ENCODE measurements at places on chromosomes 1 and 21.

DNA sequence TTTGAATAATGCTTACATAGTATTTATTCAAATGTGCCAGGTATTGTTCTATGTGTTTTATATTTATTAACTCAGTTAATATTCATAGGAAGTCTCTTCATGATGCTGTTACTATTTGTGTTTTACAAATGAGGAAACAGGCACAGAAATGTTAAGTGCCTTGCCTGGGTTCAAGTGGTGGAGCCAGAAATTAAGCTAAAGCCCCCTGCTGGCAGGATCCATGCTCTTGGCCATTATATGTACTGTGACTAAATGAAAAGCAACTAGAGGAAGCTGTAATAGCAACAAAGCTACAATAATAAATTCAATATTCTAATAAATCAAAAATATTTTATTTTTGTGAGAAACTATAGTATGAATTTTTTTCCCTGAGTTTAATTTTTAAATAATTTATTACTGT lies 30.0 kb downstream of the IARS2 start:
- DNase-seq: no peak

GRCh38 chr1:184698016-184698415 lies 56.6 kb downstream of the EDEM3 start:
- no peak for DNase-seq

DNA sequence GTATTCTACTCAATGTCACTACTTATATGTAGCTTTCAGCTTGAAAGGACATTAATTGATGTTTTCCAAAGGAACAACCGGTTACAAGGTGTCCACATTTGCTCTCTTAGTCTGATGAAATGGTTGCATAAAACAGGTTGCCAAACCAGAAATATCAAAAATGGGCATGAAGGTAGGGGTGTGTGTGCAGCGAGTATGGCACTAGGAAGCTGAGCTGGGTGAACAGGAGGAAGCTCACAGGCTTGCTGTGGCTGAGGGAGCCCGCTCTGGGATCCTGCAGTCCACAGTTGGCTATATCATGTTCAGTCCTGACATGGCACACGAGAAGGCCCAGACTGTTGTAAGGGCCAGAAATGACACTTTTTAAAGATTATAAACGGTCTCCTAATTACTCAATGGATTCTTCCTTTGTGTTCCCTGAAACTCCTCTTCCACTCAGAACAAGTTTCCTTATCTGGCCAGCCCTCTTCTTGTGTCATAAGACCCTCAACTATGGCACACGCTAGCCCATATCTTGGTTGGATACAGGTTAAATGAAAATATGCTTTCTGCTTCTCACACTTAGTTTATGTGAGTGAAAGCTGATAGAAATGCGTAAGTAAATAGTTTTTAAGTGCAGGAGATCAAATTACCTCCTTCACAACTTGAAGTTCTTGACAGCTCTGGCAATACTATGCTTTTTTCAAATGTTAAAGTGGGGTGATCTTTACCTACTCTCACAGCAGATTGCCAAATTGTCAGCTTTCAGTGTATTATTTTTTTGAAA lies 201.5 kb downstream of the LMO4 start:
- no peak for DNase-seq

- DNase-seq: no peak
These were observed 50.5 kb upstream of the IPO9 start for GRCh38 chr1:201778279-201779065.

DNA sequence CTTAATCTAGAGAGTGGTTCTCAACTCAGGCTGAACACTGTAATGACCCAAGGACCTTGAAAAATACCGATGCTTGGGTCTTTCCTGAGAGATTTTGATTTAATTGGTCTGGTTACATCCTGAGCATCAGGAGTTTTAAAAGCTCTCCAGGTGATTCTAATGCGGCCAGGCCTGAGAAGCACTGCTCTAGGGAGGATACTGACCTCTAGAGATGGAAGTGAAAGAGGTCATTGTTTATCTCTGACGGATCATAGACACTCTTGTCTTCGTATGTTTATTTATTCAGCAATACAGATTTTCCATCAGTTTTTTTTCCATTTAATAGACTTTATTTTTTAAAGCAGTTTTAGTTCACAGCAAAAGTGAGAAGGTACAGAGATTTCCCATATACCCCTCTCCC lies 54.5 kb upstream of the IGSF5 start:
- DNase-seq: no peak

GRCh38 chr1:116854403-116854690 lies 55.4 kb upstream of the PTGFRN start:
- DNase-seq: no peak

DNA sequence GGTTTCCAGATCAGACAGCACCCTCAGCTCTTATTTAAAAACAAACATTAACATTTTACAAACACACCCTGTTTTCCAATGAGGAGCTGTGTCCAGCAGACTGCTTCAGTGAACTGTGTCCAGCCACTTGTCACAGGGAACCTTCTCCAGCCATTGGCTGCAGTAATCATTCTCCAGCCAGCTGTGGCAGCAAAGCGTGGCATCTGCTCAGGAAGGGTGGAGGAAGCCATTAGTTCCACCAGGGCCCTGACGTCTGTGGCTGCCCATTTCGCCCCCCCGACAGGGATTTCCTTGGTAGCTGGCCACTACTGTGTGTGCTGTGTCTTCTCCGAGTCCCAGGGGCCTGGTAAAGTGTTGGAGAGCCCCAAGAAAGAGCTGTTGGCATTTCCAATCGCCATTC lies 62.9 kb upstream of the SELENON start:
- no peak for DNase-seq

- DNase-seq: no peak
These were observed 16.9 kb upstream of the CDC14A start for GRCh38 chr1:100335436-100335835.

- no peak for DNase-seq
These were observed 13.2 kb upstream of the GBP5 start for GRCh38 chr1:89285745-89286380.

GRCh38 chr1:94702442-94702815 lies 117.7 kb upstream of the SLC44A3 start:
- DNase-seq: no peak

DNA sequence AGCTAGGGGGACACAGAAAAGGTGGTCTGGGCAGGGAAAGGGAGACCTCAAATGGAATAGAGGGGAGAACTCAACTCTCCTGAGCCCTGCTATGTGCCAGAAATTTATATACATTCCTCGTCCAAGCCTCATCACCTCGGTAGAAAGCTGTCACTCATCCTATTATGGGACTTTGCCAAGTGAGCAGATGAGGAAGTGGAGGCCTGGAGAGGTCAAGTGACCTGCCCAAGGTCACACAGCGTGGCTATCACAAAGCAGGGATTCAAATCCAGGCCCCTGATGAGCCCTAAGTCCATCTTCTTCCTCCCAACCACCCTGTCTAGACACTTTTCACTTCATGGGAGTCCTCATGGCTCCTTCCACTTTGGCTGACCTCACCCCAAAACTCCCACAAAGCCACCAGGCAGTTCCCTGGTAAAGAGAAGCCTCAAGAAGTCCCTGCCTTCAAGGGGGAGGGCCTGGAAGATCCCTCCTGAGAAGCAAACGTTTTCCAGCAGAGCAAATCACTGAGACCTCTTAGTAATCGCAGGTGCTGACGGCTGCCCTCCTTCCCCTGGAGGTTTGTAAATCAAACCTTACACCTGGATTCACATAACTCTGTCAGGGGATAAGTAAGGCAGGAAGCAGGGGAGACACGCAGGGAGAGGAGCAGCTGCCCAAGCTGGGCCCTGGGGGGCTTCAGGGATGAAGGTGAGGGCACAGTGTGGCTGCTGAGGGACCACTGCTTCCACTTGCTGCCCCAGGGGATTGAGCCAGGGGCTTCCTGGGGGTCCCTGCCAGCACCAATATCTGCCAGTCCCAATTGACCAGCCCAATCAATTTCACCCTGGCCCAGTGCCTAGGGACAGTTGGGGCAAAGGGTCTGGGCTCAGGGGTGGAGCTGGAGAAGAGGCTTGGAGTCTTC lies 351.2 kb downstream of the MATN1 start:
- DNase-seq: no peak

DNA sequence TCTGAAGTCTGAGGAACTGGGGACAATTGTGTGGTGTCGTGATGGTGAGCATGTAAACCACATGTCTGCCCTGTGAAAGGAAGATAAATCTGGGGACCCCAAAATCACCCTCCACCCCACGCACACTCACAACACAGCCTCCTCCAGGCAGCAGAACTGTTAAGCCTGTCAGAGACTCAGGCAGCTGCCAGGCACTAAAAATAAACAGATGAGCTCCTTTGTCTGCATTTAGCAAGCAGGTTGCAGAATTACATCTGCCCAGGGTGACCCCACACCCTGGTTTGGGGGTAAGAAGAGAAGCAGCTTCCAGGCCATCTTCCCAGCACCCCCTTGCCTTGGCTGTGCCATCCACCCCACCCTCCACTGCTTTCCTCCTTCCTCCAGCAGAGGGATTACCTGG lies 119.1 kb upstream of the RUNX3 start:
- DNase-seq: no peak

DNA sequence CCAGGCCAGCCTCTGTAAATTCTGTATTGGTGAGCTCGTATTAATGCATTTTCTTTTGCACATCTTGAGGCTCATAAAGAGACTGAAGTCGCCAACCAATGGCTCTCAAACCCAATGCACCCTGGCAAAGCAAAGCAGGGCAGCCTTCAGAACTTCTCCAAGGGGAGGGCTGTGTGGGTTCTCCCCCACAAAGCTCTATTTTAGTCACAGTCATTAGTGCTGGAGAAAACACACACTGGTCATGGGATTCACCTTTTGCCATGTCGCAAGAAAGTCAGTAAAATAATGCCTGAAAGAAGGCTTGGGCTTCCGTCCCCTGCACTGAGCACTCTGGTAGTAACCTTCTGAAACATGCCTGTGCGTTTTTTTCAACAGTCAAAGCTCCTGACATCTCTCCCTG lies 26.3 kb upstream of the ATF3 start:
- DNase-seq: no peak

DNA sequence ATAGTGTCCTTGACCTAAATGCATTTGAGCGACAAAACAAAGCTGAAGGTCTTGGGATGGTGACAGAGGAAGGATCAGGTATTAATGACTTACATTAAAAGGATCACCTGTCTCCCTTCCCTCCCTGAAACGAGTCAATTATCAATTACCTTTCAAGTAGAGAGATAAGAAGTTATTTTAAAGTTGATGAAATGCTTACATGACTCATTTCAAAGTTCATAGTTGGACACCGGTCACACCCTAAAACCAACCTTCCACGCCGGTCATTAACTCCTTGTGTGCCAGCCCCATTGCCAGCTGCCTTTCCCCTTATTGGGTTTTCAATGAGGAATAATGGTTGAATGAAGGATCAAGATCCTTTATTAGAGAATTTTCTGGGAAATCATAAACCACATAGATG lies 129.8 kb downstream of the ZP4 start:
- DNase-seq: no peak

DNA sequence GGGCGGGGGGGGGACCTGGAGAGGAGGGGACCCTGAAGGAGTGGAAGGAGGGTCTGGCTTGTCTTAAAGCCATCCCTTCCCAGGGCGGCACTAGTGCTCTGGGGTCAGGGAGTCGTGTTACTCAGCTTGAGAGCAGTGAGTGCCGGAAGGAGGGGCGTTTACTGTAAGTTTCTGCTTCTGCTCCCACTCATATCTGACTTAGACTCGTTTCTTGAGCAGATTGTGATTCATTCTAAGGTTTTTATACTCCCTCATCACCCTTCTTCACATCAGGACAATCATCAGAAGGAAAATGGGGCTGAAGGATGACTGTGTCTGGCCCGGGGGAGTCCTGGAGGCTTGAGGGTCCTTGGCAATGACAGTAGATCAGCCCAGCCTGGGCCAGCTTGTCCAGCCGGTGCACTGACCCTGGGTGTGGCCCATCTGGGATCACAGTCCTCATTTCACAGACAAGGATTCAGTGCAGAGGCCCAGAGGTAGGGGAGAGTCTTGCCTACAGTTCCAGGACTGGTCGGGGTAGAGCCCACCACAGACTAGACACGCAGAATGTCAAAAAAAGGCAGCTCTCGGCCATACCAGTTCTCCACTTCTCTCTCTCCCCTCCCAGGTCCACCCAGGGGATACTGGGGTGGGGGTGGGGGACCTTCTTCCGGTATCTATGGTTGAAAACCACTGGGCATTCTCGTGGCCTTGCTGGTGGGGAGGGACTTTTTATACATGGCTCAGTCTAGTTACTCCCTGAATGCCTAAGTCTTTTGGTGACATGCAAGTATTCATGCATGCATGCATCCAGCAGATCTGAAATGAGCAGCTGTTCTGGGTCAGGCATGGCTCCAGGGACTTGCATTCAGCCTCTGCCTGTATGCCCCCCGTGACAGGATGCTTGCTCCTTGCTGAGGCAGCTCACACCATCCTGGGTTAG lies 5.1 kb downstream of the TNFRSF8 start:
- no peak for DNase-seq

DNA sequence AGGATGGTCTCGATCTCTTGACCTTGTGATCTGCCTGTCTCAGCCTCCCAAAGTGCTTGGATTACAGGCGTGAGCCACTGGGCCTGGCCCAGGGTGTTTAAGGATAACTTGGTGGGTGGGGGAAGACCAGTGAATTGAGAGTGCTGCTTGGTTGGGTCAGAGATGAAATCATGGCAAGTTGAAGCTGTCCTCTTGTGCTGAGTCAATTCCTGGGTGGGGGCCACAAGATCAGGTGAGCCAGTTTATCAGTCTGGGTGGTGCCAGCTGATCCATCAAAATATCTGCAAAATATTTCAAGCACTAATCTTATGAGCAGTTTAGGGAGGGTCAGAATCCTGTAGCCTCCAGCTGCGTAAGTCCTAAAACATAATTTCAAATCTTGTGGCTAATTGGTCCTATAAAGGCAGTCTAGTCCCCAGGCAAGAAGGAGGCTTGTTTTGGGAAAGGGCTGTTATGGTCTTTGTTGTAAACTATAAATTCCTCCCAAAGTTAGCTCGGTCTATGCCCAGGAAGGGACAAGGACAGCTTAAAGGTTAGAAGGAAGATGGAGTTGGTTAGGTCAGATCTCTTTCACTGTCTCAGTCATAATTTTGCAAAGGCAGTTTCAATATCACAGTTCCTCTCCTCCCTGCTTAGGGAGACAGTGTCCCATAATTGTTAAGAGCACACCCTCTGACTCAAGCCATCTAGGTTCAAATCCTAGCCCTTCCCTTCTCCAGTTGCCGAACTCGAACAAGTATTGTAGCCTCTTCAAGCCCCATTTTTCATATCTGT lies 66.8 kb upstream of the BACH1 start:
- DNase-seq: no peak

GRCh38 chr1:180266275-180267210 lies 36.5 kb downstream of the LHX4 start:
- no peak for DNase-seq

- DNase-seq: no peak
These were observed 54.1 kb downstream of the DTL start for GRCh38 chr1:212089560-212090163.

DNA sequence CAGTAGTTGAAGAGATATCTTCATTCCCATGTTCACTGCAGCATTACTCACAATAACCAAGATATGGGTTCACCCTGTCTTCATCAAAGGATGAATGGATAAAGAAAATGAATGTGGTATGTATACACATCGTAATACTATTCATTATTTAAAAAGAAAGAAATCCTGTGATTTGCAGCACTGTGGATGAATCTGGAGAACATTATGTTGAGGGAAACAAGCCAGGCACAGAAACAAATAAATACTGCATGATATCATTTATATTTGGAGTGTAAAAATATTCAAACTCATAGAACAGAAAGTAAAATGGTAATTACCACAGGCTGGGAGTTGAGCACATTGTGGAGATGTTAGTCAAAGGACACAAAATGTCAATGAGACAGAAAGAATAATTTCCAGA lies 977.2 kb downstream of the AMY1C start:
- DNase-seq: no peak

Measured in HS-5 (cell line).